Effector memory CD8-positive, alpha-beta T cell (primary cell): ENCODE measurements at places on chromosomes 11 and 22.

DNA sequence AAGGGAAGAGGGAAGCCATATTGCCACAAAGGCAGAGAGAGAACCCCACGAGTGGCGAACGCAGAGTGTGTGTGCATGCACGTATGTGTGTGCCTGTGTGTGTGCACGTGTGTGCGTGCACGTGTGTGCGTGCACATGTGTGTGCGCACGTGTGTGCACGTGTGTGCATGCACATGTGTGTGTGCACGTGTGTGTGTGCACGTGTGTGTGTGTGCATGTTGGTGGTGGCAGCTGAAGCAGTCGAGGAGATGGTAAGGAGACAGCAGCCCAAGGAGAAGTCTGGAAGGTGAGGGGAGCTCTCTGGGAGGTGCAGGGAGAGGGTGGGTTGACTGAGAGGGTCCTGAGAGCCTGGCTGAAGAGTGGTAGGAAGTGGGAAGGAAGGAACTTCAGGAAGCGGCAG is 94.1 kb upstream of the NECTIN1 start:
- no peak for DNase-seq
- peaks cover 62% of the 10 kb centered on the region for H3K27me3 ChIP-seq
- H3K27ac ChIP-seq, result no peak overlapping the region
- H3K4me1 ChIP-seq, result no peaks in the 10 kb centered on the region
- no peak overlapping the region for H3K4me3 ChIP-seq

GRCh38 chr11:13983081-13983751 is 20.7 kb downstream of the SPON1 start:
- no peaks in the 10 kb centered on the region for H3K4me1 ChIP-seq
- H3K36me3 ChIP-seq, result peaks cover 2% of the 10 kb centered on the region
- DNase-seq, result no peak
- H3K27ac ChIP-seq, result no peak overlapping the region
- peaks cover 21% of the 10 kb centered on the region for H3K27me3 ChIP-seq
- no peak overlapping the region for H3K4me3 ChIP-seq

GRCh38 chr11:101445761-101446160 is 138.0 kb downstream of the TRPC6 start:
- H3K4me1 ChIP-seq, result no peaks in the 10 kb centered on the region
- H3K27me3 ChIP-seq, result no peaks in the 10 kb centered on the region
- H3K36me3 ChIP-seq, result peaks cover 3% of the 10 kb centered on the region
- DNase-seq, result no peak
- no peak overlapping the region for H3K27ac ChIP-seq
- H3K4me3 ChIP-seq, result no peak overlapping the region

- DNase-seq, result no peak
- H3K4me3 ChIP-seq, result no peak overlapping the region
- H3K4me1 ChIP-seq, result no peaks in the 10 kb centered on the region
- H3K27ac ChIP-seq, result no peak overlapping the region
Observed at GRCh38 chr11:102617466-102618008, 7.6 kb downstream of the MMP20 start.

GRCh38 chr22:36505998-36506635 is 723 bp downstream of the FOXRED2 start:
- peaks cover 17% of the 10 kb centered on the region for H3K36me3 ChIP-seq
- no peaks in the 10 kb centered on the region for H3K4me1 ChIP-seq
- H3K4me3 ChIP-seq, result peak overlapping the region; percentile 68
- no peaks in the 10 kb centered on the region for H3K27me3 ChIP-seq

- peaks cover 20% of the 10 kb centered on the region for H3K27me3 ChIP-seq
- no peak overlapping the region for H3K27ac ChIP-seq
- no peaks in the 10 kb centered on the region for H3K36me3 ChIP-seq
- DNase-seq, result no peak
- H3K4me1 ChIP-seq, result no peaks in the 10 kb centered on the region
Observed at GRCh38 chr11:121929581-121929980, 186.4 kb downstream of the BLID start.

DNA sequence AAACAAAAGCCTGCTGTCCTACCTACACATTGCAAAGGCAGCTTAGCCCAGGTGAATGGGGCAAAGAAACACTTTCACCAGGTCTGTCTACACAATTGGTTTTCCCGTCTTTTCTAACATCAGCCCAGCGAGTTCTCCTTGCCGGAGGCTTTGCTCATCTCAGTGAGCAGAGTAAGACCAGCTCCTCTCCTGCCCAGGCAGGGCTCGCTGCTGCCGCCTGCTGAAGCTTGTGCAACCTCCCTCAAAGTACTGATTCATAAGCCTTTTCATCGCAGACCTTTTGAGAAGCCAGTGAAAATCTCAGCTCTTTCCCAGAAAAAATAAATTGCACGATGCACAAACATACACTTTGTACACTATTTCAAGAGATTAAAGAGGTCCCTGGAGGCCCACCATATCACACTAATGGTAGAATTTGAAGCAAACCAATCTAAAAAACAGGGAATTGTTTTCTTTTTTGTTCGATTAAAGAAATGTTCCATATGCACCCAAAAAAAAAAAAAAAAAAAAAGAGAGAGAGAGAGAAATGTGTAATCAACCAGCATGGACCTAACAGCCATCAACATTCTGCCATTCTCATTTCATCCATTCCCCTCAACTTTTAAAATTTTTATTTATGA is 328.1 kb upstream of the MPPED2 start:
- no peak overlapping the region for H3K4me3 ChIP-seq
- H3K4me1 ChIP-seq, result no peaks in the 10 kb centered on the region
- H3K27ac ChIP-seq, result no peak overlapping the region
- DNase-seq, result no peak
- no peaks in the 10 kb centered on the region for H3K27me3 ChIP-seq
- H3K36me3 ChIP-seq, result no peaks in the 10 kb centered on the region

GRCh38 chr11:119908573-119908904 is 179.5 kb upstream of the NECTIN1 start:
- peaks cover 68% of the 10 kb centered on the region for H3K27me3 ChIP-seq
- no peak for DNase-seq
- no peak overlapping the region for H3K4me3 ChIP-seq
- H3K36me3 ChIP-seq, result no peaks in the 10 kb centered on the region
- H3K27ac ChIP-seq, result no peak overlapping the region
- H3K4me1 ChIP-seq, result no peaks in the 10 kb centered on the region

- peak overlapping the region; percentile 80 for H3K27ac ChIP-seq
- H3K4me3 ChIP-seq, result no peak overlapping the region
- H3K27me3 ChIP-seq, result no peaks in the 10 kb centered on the region
Observed at GRCh38 chr11:61453695-61454094, 23.8 kb downstream of the SDHAF2 start.

GRCh38 chr11:63504054-63504453 is 1.8 kb upstream of the LGALS12 start:
- no peaks in the 10 kb centered on the region for H3K27me3 ChIP-seq
- no peaks in the 10 kb centered on the region for H3K4me1 ChIP-seq
- no peak for DNase-seq
- H3K4me3 ChIP-seq, result no peak overlapping the region
- H3K36me3 ChIP-seq, result no peaks in the 10 kb centered on the region
- no peak overlapping the region for H3K27ac ChIP-seq

DNA sequence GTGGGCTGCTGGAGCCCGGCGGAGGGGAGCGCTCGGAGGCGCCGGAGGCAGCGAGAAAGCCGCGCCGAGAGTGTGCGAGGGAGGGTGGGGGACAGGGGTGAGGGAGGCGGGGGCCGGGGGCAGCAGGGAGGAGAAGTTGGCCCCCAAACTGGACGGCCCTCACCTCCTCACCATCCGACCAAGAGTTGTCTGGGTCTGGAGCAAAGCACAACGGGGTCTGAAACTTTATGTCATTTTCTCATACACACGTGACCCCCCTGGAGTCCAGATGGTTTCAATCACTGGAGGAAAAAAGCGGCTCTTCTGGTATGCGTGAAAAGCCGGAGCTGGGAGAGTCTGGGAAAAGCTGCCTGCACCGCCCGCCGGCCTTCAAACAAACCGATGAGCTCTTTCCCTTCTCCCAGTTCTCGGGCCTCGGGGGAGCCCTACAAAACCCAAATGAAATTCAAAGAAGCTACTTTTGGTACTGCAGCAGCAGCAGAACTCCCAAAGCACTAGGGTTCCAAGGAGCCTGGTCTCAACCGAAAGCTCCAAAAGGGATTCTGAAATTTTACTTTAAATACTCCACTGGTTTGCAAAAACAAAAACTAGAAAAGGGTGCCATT is 39.7 kb upstream of the AKIP1 start:
- H3K36me3 ChIP-seq, result no peaks in the 10 kb centered on the region
- no peak overlapping the region for H3K27ac ChIP-seq
- no peak for DNase-seq
- no peaks in the 10 kb centered on the region for H3K4me1 ChIP-seq
- peak overlapping the region; percentile 47 for H3K4me3 ChIP-seq
- H3K27me3 ChIP-seq, result peaks cover 77% of the 10 kb centered on the region

GRCh38 chr11:110897035-110897434 is 184.8 kb upstream of the ARHGAP20 start:
- no peak for DNase-seq
- no peaks in the 10 kb centered on the region for H3K36me3 ChIP-seq
- H3K4me1 ChIP-seq, result no peaks in the 10 kb centered on the region
- H3K27ac ChIP-seq, result no peak overlapping the region
- H3K4me3 ChIP-seq, result no peak overlapping the region
- peaks cover 9% of the 10 kb centered on the region for H3K27me3 ChIP-seq

DNA sequence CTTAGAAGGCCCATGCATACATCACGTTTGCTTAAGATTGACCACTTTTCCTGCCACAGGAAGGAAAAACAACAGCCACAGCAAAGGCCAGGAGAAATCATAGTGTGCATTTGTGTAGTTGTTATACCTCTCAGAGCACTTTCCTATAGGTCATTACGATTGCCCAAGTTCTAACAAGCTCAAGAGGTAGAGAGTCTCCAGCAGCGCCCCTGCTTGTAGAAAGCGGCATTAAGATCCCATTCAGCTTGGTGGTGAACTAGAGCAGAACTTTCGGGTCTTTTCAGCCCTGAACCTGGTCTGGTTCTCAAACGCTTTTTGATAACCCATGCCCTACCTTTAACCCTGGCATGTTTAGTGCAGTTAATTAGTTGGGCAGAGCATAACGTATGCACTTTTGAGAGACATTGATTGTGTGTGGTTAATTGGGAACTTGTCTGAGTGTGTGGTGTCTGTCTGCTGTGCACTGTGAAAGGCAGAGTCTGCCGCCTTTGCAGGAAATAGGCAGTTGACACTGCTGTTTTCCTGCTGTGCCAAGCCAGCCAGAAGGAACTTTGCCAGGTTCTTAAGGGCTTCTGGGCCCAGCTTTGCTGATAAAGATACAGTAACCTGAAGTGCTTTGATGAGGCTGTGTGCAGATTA is 109.9 kb upstream of the CLMP start:
- no peak for DNase-seq
- no peak overlapping the region for H3K4me3 ChIP-seq
- peaks cover 3% of the 10 kb centered on the region for H3K36me3 ChIP-seq
- no peaks in the 10 kb centered on the region for H3K27me3 ChIP-seq
- no peak overlapping the region for H3K27ac ChIP-seq

DNA sequence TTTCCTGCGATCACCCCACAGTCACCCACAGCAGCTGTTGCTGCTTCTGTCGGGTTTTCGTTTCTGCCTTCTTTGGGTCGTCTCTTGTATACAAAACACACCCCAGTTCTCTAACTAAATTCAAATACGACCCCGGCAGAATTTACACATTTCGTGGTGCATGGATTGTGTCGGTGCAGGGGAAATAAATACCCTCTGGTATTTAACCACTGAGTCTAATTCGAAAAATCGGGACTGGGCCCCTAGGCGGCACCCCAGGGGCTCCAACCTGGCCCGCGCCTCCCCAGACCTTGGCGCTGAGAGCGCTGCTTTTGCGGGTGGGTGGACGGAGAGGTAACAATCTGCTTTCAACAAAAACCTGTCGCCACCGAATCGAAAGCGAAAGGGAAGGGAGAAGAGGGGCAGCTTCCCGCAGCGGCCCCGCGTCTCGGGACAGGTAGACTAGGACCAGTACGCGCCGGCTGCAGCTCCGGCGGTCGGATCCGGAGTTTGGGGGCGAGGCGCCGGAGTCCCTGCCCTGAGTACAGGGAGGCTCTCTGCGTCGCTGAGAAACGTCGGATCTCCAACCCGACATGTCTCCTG is 4.4 kb downstream of the ALX4 start:
- H3K27ac ChIP-seq, result peak overlapping the region; percentile 55
- peaks cover 16% of the 10 kb centered on the region for H3K4me1 ChIP-seq
- H3K27me3 ChIP-seq, result peaks cover 100% of the 10 kb centered on the region
- peak overlapping the region; percentile 84 for H3K4me3 ChIP-seq
- no peak for DNase-seq

DNA sequence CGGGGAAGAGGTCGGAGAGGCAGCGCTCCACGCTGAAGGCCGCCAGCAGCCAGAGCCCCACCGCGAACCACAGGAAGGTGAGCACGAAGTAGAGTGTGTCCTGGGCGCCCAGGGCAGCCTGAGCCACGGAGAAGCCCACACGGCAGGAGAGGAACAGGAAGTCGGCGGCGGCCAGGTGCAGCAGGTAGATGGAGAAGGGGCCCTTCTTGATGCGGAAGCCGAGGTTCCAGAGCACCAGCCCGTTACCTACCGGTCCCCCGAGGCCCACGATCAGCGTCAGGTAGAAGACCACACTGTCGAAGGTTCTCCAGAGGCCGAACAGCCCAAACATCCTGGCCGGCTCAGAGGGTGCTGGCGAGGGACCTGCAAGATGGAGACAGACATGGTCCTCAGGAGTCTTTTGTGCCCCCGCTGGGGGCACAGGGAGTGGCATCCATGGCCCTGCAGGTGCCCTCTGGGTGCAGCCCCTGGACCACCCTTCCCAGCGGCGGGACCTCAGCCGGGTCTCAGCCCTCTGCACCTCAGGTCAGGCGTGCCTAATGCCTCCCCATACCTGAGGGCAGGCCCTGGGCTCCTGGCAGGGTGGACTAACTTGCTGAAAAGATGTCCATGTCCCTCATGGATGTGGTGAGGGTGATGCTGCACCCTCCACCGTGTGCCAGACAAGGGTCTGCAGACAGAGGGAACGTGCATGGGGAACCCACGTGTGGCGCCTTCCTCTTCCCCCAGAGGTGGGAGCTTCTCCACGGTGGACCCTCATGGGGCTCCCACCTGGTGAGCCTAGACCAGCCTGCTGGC is at the start of gene MRGPRG:
Gene MRGPRG (minus strand): TSS at position 331 of the 798 bp plus-strand sequence. CDS start 0 bp downstream, at position 331.
- H3K4me3 ChIP-seq, result no peak within 1 kb of the TSS
- H3K36me3 ChIP-seq, result peaks cover 6% of the 10 kb centered on the region
- no peak for DNase-seq
- peaks cover 16% of the 10 kb centered on the region for H3K4me1 ChIP-seq
- H3K27ac ChIP-seq, result peak within 1 kb of the TSS; percentile 0

DNA sequence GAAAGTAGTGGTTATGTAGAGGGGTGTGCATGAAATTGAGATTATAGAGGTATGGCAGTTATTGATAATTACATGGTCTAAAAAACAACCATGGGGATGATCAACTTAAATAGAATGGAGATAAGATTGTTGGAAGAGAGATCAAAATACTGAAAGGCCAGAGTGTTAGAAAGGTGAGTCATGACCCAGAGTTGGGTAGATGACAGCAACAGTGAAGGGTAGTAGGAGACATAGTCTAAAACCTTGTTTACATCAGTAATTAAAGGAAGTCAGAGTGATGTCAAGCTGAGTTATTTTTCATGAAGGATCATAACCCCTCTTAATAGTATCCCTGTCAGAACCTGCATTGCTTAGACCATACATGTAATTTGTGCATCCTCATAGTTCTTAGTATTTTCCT is 110.9 kb downstream of the ELP4 start:
- H3K4me3 ChIP-seq, result no peak overlapping the region
- no peak for DNase-seq
- H3K27ac ChIP-seq, result no peak overlapping the region
- no peaks in the 10 kb centered on the region for H3K36me3 ChIP-seq
- no peaks in the 10 kb centered on the region for H3K27me3 ChIP-seq
